ENCODE measurements at places on chromosomes 13 and 19.

DNA sequence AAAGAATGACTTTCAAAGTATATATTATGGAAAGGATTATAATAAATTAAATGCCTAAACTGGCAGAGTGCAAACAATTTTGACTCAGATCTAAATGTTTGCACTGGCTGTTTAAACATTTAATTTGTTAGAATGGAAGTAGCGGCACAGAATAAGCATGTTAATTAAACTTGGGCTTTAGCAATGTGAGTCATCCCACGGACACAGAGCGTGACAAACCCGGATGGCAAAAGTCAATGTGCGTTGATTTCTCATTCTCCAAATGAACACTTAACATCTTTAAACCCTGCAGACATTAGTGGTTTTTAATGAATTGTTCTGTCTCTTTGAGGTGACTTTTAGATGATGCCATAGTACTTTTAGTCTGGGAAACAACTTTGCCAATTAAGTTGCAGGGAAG is 38.4 kb downstream of the PCDH8 start:
- DNase-seq = no peak

GRCh38 chr13:28753208-28753892 is 34.6 kb upstream of the SLC46A3 start:
- DNase-seq = no peak

GRCh38 chr19:42249149-42249750 is 5.7 kb downstream of the ERF start:
- DNase-seq = no peak

DNA sequence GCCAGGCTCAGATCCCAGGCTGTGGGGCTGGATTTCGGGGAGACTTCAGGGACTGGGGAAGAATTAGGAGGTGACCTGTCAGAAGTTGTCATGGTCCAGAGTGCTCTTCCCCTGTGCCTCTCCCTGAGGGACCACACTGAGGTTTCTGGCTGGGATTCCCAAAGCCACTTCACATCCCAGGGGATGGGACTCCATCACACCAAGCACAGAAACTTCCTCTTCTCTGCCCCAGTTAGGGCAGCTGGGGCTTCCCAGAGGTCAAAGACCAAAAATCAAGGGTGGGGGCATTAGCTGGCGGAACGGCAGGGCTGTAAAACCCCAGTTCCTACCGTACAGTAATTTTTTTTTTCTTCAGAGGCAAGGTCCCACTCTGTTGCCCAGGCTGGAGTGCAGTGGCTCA is 7.4 kb downstream of the FCER2 start:
- DNase-seq = no peak

DNA sequence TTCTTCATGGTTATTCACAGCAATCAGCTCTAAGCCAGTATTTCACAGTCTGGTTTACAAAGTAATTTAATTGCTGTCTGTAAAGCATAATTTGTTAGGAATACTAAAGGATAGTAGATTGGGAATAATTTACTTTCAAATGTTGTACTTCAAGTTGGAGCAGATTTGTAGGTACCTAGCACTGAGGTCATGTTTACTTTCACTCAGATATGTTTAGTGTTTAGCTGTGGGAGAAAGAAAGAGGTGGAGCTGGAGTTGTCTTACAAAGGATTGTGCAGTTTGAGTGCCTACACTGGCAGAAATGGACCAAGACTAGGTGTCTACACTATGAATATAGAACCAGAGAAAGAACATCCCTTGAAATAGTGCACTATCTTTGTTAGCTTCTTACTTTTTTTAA is 464.6 kb downstream of the PCDH9 start:
- no peak for DNase-seq

DNA sequence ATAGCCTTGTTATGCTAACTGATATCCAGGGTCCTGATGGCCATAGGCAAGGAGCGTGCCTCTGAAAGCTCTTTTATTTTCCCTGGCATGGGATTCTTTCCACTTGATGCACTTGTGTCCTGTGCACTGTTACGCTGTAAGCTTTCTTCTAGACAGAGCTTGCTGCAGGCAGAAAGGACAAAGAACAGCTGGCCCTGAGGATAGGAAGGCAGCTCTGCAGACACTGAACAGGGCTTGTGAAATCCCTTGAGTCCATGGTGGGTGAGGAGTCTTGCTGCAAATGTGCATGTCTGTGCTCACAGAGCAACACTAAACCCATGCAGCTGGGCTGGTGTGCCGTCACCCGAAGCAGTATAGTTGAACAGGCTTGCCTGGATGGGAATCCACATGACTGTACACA is 126.6 kb downstream of the AKAP11 start:
- no peak for DNase-seq

GRCh38 chr13:20671789-20672188 is 31.7 kb upstream of the IL17D start:
- no peak for DNase-seq

DNA sequence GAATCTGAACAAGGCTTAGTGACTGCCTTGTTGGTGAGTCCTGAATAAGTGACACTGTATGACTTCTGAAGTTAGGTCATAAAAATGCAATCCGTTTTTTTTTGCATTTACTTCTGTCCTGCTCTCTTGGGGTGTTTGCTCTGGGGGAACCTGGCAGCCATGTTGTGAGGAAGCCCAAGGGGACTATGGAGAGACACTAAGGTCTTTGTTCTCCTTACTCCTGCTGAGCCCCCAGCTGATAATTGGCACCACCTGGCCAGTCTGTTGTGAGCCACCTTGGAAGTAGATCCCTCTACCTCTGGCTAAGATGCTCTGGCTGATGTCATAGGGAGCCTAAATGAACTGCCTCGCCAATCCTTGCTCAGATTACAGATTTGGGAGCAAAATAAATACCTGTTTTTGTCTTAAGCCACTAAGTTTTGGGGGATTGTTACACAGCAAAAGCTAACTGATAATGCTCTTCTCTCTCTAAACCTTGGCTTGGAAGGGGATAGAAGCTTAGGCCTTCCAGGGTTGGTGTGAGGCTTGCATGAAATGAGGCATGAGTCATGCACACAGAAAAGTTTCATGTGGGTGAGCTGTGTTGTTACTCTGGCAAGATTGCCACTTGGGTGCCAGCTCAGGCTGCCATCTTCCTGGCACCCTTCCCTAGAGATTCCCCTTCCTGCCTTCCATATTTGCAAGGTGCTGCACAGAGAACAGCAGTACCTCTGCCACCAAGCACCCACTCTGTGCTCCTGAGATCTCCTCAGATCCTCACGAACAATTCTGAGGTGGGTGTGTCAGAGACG is 10.1 kb downstream of the TUBB4A start:
- DNase-seq = no peak

- DNase-seq = no peak
Observed at GRCh38 chr13:101152184-101152583, 264.1 kb downstream of the NALCN start.

DNA sequence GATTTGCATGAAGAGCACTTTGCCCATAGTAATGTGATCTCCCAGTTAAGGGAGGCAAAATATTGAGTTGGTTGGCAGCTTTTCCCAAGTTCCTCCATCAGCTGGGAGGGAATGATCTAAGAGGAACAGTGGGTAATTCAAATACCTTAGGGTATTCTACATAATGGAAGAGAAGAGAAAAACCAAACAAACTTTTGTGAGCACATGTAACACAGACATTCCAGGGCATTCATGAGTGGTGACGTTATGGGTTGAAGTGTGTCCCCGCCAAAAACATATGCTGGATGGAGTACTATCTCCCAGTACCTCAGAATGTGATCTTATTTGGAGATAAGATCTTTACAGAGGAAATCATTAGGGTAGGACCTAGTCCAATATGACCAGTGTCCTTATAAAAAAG is 220.1 kb downstream of the FOXO1 start:
- DNase-seq = no peak

DNA sequence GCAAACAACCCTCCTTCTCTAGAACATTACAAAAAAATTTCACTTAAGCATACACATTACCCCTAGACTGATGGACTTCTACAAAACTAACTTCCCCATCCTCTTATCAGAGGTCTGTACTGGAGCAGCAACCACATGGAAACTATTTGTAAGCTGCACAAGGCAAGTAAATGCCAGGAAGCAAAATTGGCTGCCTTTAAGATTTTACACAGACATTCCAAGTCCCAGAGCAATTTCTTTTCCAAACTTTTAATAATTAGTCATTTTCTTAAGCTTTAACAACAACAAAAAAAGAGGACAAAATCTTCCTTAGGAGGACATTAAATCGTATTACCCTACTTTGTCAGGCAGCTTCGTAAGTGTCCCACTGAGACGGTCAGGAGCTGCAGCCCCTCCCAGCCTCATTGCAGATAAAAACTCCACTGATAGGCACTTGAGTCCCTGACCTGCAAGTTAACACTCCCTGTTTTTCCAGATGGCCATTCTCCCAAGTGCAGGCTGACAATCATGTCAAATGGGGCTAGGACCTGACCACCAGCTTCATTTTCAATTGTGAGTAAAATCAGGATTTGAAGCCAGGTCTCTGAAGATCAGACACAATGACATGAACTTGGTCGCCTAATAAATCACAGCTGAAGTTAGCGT is 680.1 kb downstream of the DIAPH3 start:
- no peak for DNase-seq

DNA sequence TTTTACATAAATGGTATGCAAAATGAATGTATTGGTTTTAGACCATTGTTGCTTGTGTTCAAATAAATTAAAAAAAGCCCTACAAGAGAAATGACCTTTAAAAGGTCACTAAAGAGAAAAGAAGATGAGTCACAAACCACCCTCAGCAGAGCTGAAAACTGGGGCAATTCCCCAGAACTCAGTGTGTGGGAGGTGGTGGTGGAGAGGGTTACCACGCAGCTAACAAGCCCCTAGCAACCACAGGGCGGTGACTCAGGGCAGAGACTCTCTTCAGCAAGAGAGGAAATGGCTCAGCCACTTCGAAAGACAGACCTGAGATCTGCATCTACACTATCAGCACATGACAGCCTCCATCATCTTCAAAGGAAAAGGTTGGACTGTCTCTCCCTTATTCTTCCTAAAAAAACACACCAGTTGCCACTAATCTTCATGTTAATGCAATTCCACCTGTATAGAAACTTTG is 29.4 kb upstream of the NDFIP2 start:
- peak; percentile 81 for DNase-seq

DNA sequence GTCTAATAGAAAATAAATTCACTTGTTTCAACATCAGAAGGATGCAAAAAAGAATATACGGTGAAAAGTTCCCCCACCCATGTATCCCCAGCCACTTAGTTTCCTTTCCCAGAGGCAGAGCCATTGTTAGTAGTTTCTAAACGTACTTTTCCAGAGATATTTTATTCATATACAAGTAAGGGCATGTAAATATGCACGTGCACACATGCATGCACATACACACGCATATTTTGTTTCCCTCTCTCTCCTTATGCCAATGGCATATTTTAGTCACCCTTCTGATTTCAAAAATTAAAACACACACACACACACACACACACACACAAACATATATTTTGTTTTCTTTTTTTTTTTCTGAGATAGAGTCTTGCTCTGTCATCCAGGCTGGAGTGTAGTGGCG is 147.4 kb downstream of the PDS5B start:
- no peak for DNase-seq

DNA sequence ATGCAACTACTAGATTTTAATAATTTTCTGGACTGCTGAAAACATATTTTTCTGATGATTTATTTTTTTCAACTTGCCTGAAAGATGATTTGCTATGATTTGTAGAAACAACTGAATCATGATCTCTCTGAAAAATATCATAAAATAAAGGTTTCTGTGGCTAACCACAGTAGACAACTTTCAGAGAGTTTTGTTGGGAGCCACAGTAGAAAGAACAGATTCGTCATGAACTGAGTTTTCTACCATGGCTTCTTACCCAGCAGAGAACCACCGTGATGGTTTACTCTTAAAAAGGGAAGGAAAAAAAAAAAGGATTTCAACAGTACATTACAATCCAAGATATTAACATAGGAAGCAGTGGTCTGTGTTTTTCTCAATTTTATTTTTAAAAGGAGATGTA is 18.0 kb downstream of the ZAR1L start:
- DNase-seq = no peak

DNA sequence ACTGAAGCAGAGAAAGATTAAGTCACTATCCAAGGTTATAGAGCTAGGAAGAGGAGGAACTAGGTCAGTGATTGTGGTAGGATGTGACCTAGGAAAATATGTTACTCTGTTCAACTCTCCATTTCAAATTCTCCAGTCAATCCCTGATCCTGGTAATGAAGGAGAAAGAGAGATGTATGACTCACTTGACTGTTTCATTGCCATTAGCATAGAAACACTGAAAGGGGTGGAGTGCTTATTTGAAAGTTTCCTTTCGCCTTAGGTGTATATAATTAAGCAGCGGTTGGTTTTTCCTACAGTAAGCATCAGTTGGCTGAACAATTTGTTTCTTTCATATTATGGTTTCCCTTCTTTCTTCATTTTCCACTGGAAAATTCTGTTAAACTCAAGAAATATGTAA is 198.1 kb upstream of the CSNK1A1L start:
- no peak for DNase-seq

- no peak for DNase-seq
Observed at GRCh38 chr13:47036294-47037008, 139.6 kb upstream of the HTR2A start.

DNA sequence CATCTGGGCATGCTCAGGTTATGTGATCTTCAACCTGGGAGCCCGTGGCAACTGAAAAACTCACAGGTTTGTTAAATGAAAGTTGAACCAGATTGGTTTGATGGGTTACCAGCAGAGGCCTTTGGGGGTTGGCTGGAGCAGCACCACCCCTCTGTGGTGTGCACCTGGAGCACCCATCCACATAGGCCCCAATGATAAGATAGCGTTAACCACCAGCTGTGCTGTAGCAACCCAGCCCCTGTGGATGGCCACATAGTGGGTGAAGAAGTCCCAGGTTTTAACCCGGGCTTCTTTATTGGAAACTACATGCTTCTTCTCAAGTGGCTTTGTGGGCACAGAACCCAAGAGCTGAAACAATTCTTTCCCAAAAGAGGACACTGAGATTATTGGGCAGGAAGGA is 22.6 kb upstream of the MTIF3 start:
- no peak for DNase-seq

DNA sequence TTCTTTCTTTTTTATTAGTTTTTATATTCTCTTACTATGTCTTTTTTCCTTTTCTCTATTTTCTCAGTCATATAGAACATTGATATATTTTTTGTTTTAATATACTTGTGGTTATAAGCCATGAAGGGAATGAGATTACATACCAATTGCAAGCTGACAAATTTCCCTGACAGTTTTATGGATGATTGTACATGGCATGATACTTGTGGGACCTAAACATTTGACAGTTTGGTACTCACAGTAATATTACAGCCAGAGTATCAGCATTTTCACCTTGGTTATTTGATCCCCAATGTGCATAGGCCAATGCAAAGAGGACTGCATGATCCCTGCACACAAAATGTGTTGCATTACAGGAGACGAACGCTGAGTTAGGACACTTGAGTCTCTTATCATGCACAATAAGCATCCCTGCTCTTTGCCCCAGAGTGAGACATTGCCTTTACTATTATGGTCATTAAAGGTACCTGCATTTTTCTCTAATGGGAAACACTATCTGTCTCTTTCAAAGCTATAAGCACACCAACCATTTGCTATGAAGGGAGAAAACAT is 713.4 kb upstream of the PCDH20 start:
- no peak for DNase-seq
